ENCODE measurements at places on chromosomes 12 and 14. TPM values are rescaled to one million over a fixed set of nuclear protein-coding genes. Genes with fewer than 3 reads are reported as not detected.

DNA sequence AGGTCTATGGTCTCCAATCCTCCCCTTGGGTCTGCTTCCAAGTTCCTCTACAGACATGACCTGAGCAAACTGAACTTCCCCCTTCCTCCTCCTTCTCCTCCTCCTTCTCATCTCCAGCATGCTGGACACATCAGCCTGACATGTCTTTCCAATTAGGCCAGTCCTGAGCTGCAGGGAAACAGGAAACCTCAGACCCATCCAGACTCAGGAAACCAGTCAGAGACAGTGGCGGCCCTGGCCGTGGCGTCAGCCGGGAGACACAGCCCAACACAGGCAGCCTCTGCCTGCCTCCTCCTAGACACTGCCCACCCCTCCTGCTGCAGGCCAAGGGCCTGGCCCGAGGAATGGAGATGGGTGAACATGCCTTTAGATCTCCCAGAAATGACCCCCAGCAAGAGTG, 468.8 kb downstream of the BCL11B start:
- H3K36me3 ChIP-seq, result no peaks in the 10 kb centered on the region
- no peak overlapping the region for H3K27ac ChIP-seq
- no peaks in the 10 kb centered on the region for H3K4me1 ChIP-seq
- H3K4me3 ChIP-seq, result no peak overlapping the region

GRCh38 chr14:76376878-76377734, 1.2 kb downstream of the ESRRB start:
- H3K36me3 ChIP-seq, result no peaks in the 10 kb centered on the region
- no peaks in the 10 kb centered on the region for H3K4me1 ChIP-seq
- no peak overlapping the region for H3K27ac ChIP-seq
- H3K4me3 ChIP-seq, result no peak overlapping the region

DNA sequence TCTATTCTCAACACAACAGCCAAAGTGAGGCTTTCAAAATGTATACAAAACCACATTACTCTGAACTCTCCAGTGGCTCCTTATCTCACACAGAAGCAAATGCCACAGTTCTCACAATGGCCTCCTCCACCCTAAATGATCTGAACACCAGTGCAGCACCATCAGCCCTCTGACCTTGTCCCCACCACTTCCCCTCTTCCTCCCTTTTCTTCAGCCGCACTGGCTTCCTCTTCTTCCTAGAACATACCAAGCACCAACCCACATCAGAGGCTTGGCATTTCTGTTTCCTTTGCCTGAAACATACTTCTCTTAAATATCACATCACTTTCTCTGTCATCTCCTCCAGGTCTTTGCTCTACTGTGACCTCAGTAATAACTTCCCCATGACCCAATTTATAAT, 66.3 kb downstream of the GPR135 start:
- DNase-seq, result no peak
- H3K27me3 ChIP-seq, result no peaks in the 10 kb centered on the region
- no peak overlapping the region for H3K4me3 ChIP-seq
- no peak overlapping the region for H3K27ac ChIP-seq
- H3K36me3 ChIP-seq, result no peaks in the 10 kb centered on the region

GRCh38 chr12:57771236-57771872, 551 bp downstream of the METTL1 start:
- peaks cover 16% of the 10 kb centered on the region for H3K4me1 ChIP-seq
- H3K27me3 ChIP-seq, result peaks cover 7% of the 10 kb centered on the region
- peak overlapping the region; percentile 93 for H3K4me3 ChIP-seq

DNA sequence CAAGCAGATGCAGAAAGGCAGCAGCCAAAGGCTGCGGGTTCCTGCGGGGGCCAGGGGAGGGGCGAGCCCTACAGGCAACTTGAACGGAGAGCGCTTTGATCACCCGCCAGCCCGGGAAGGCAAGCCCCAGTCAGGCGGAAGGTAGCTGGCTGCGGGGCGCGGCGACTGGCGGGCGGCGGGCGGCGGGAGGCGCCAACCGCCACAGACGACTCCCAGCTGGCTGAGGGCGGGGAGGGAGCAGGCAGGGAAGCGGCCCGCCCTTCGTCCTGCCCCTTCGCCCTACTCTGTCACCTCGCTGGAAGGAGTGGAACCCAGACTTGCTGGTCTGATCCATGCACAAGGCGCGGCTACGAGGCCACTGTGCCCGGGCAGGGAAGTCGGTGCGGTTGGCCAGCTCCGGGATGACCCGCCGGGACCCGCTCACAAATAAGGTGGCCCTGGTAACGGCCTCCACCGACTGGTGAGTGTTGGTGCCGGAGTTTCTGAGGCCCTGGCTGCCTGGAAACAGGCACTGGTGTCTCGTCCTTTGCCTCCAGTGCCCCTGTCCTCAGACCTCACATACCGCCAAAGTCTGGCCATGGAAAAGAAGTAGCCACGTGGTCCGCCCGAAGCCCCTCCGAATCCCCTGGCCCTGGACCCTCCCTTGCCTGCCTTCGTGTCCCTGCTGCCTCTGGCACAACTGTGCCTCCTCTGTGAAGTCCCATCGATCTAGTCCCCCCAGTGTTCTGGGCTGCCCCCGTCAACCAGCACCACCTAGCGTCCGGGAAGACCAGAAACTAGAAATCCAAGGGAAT, 15.4 kb upstream of the CARMIL3 start:
- no peaks in the 10 kb centered on the region for H3K36me3 ChIP-seq
- no peaks in the 10 kb centered on the region for H3K4me1 ChIP-seq
- H3K27me3 ChIP-seq, result no peaks in the 10 kb centered on the region
- H3K4me3 ChIP-seq, result peak overlapping the region; percentile 69

GRCh38 chr12:22105542-22105941, 59.5 kb downstream of the CMAS start:
- H3K27me3 ChIP-seq, result no peaks in the 10 kb centered on the region
- no peaks in the 10 kb centered on the region for H3K36me3 ChIP-seq
- H3K4me3 ChIP-seq, result no peak overlapping the region
- no peak overlapping the region for H3K27ac ChIP-seq
- DNase-seq, result no peak

GRCh38 chr12:74370608-74371216, 166.9 kb upstream of the ATXN7L3B start:
- H3K36me3 ChIP-seq, result no peaks in the 10 kb centered on the region
- H3K27me3 ChIP-seq, result no peaks in the 10 kb centered on the region
- DNase-seq, result no peak
- H3K4me3 ChIP-seq, result no peak overlapping the region
- no peak overlapping the region for H3K27ac ChIP-seq
- no peaks in the 10 kb centered on the region for H3K4me1 ChIP-seq

- no peaks in the 10 kb centered on the region for H3K27me3 ChIP-seq
- H3K27ac ChIP-seq, result no peak overlapping the region
- no peaks in the 10 kb centered on the region for H3K36me3 ChIP-seq
These were observed 1752.4 kb upstream of the FLRT2 start for GRCh38 chr14:83777516-83777915.

DNA sequence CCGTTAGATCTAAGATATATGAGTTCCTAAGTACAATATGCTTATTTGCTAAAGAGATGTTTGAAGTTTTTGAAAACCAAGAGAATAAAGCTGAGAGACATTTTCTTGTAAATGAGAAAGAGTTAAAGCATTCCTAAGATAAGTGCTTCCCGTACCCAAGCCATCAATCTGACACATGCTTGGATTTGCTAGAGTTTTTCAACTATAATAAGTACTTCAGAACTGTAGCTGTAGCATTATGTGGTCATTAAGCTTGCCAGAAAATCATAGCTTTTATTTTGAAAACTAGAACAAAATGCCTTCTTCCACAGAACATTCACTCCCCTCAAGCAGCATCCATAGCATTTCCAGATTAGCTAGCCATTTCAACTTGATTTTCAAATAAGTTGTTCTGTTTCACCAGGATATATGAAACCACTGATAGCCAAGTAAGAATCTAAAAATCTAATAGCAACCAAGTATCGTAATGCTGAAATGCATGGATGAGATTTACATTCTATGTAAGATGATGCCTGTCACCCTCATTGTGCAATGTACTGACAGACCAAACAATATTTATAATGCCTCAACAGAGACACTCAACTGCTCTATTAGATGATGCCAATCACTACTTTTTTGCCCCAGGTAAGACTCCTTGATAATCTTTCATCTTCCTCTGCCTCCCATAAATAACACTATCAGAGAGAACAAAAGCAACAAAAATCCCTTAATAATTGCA, 8.0 kb downstream of the SNW1 start:
- H3K36me3 ChIP-seq, result peaks cover 27% of the 10 kb centered on the region
- H3K4me3 ChIP-seq, result no peak overlapping the region
- no peak overlapping the region for H3K27ac ChIP-seq
- no peak for DNase-seq
- peaks cover 13% of the 10 kb centered on the region for H3K4me1 ChIP-seq
- no peaks in the 10 kb centered on the region for H3K27me3 ChIP-seq

GRCh38 chr12:69916544-69917235, 91.7 kb downstream of the MYRFL start:
- no peaks in the 10 kb centered on the region for H3K27me3 ChIP-seq
- no peak for DNase-seq
- no peak overlapping the region for H3K27ac ChIP-seq
- H3K4me3 ChIP-seq, result no peak overlapping the region

DNA sequence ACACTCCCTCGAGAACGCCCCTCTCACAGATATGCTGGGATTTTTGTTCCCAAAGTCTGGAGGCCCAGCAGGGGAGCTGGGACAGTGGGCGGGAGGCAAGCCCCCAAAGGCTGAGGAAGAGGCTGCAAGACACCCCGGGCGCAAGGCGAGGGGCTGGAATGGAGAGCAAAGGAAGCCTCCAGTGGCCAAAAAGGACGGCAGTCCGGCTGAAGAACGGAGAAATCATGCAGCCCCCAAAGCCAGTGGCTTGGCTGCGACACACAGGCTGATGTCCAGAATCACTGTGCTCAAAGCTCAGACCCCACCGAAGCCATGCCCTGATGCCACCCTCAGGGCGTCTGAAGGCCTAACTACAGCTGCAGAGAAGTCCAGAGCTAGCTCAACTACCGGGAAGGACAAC, 10.9 kb downstream of the CLBA1 start:
- H3K27ac ChIP-seq, result no peak overlapping the region
- no peaks in the 10 kb centered on the region for H3K27me3 ChIP-seq
- H3K4me3 ChIP-seq, result no peak overlapping the region
- no peaks in the 10 kb centered on the region for H3K36me3 ChIP-seq
- H3K4me1 ChIP-seq, result no peaks in the 10 kb centered on the region
- DNase-seq, result no peak

DNA sequence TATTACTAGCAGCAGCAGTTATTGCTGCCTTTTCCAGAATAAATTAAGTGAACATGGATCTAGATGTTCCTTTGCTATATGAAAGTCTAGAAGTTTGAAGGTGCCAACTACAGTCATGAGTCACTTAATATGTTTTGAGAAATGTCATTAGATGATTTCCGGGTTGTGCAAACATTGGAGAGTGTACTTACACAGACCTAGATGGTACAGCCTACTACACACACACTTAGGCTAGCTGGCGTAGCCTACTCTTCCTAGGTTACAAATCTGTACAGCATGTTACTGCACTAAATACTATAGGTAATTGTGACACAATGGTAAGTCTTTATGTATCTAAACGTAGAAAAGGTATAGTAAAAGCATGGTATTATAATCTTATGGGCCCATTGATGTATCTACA, 368.1 kb downstream of the PDZRN4 start:
- H3K4me1 ChIP-seq, result no peaks in the 10 kb centered on the region
- no peak overlapping the region for H3K4me3 ChIP-seq
- H3K36me3 ChIP-seq, result no peaks in the 10 kb centered on the region
- H3K27ac ChIP-seq, result no peak overlapping the region
- no peak for DNase-seq

GRCh38 chr14:89430391-89431236, 13.6 kb upstream of the FOXN3 start:
- H3K27me3 ChIP-seq, result no peaks in the 10 kb centered on the region
- peaks cover 30% of the 10 kb centered on the region for H3K4me1 ChIP-seq
- H3K36me3 ChIP-seq, result no peaks in the 10 kb centered on the region
- no peak for DNase-seq
- H3K4me3 ChIP-seq, result peak overlapping the region; percentile 43

DNA sequence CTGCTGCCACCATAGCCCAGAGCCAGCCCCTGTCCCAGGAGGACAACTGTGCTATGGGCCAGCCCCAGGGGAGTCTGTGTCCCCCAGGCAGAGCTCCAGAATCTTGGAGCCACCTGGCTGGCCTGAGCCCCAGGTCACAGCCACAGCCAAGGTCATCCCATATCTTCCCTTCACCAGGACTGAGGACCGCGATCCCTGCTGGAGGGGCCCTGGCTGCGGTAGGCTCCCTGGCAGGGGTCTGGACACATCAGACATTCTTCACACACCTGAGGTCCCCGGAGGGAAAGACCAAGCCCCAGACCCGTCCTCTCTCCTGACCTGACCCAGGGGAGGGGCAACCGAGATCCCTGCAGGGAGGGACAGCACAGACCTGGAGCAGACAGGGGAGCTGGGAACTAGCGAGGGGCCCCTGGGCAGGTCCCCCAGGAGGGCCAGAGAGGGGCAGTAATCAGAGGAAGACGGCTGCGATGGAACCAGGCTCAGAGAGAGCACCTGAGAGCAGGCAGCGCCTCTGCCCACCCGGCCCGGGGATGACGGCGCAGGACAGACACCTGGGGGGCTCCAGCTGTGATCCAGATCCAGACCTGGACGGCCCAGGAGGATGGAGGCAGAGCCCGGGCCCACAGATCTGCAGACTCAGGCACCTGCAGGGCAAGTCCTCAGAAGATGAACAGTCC, 103.2 kb upstream of the EIF5 start:
- H3K4me1 ChIP-seq, result no peaks in the 10 kb centered on the region
- no peak overlapping the region for H3K27ac ChIP-seq
- H3K27me3 ChIP-seq, result no peaks in the 10 kb centered on the region
- no peaks in the 10 kb centered on the region for H3K36me3 ChIP-seq
- H3K4me3 ChIP-seq, result no peak overlapping the region
- no peak for DNase-seq

DNA sequence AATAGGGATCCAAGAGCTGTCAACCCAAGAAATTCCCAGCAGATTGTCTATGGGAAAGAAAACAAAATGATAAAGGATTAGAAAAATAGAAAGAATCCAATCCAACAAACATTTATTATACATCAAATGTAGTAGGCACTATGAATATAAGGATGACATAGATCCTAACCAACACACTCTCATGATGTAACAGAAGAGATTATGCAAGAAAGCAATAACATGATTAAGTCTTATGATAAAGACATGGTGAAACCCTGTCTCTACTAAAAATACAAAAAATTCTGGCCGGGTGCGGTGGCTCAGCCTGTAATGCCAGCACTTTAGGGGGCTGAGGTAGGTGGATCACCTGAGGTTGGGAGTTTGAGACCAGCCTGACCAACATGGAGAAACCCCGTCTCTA, 2.7 kb downstream of the MED6 start:
- H3K36me3 ChIP-seq, result peaks cover 35% of the 10 kb centered on the region
- H3K4me1 ChIP-seq, result peaks cover 19% of the 10 kb centered on the region
- H3K27ac ChIP-seq, result no peak overlapping the region
- H3K4me3 ChIP-seq, result no peak overlapping the region
- H3K27me3 ChIP-seq, result no peaks in the 10 kb centered on the region
- no peak for DNase-seq

DNA sequence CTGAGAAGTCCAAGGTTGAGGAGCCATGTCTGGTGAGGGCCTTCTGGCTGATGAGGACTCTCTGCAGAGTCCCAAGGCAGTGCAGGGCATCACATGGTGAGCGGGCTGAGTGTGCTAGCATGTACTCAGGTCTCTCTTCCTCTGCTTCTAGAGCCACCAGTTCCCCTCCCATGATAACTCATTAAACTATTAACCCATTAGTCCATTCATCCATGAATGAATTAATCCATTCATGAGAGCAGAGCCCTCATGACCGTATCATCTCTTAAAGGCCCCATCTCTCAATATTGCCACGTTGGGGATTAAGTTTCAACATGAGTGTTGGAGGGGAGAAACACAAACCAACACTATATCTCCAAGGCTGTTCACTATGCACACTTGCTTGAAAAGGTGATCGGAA, 83.7 kb downstream of the TMEM30B start:
- peaks cover 3% of the 10 kb centered on the region for H3K27me3 ChIP-seq
- H3K4me3 ChIP-seq, result no peak overlapping the region
- no peaks in the 10 kb centered on the region for H3K36me3 ChIP-seq

Gene TOMM20L
- total RNA-seq, result not detected

Gene ASB2
- 93.5 TPM for total RNA-seq

Gene BATF
- total RNA-seq, result 165 TPM

Gene FBXO34
- total RNA-seq, result 16.2 TPM

Data from CD8-positive, alpha-beta memory T cell (primary cell).